ENCODE measurements at places on chromosomes 4 and X.
A peak's percentile ranks its signal among the peaks of the same experiment; 100 is the strongest.

- H3K27me3 ChIP-seq, result no peaks in the 10 kb centered on the region
- H3K27ac ChIP-seq, result no peak overlapping the region
- DNase-seq, result no peak
Observed at GRCh38 chrX:123779908-123780396, 47.1 kb upstream of the THOC2 start.

DNA sequence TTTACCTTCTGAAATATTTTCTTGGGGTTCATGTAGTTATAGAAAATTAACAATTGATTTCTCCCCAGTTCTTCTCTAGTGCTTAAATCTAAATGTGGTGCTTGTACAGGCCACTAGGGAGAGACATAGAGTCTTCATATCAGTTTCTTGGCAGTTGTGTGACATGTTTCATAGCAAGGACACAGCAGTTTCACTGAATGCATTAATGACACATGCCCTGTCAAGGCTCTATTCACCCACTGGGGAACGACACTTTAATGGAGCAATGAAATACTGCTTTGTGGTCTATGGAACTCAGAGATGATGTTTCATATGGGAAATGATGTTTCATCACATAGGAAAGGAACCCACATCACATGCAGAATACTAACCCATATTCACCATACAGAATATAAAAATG is 2.8 kb downstream of the VEGFC start:
- H3K27ac ChIP-seq, result no peak overlapping the region
- peaks cover 8% of the 10 kb centered on the region for H3K4me1 ChIP-seq
- no peak for DNase-seq
- H3K36me3 ChIP-seq, result no peaks in the 10 kb centered on the region
- H3K4me3 ChIP-seq, result no peak overlapping the region

DNA sequence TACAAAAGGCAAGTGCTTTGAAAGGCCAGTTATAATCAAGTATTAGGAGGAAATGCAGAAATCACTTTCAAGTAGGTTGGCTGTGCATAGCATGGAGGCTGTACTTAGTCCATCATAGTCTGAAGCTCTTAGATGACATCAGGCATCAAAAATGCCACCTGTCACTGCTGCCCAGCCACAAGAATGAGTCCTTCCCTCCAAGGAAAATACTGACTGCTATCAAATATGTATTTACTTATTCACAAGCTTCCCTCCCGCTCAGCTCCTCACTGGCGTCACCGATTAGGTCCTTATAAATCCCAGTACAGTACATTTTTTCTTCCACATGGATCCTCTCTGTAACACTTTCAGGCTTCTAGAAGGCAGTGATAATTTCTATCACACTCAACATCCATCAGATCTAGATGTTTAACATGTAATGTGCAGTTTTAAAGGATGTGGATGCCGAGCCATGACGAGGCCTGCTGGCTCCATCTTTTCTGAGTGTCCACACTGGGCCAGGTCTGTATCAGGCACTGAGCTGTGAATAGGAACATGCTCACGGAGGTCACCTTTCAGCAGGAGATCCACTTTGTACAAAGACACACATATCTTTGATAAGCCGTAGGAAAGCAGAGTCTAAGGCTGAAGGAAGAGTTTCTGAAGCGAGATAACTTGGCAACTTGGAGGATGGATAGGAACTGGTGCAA is 121.9 kb downstream of the PALLD start:
- no peak overlapping the region for H3K27ac ChIP-seq
- no peak overlapping the region for H3K4me3 ChIP-seq
- no peaks in the 10 kb centered on the region for H3K4me1 ChIP-seq
- no peaks in the 10 kb centered on the region for H3K27me3 ChIP-seq
- no peaks in the 10 kb centered on the region for H3K36me3 ChIP-seq

- DNase-seq, result no peak
- no peak overlapping the region for H3K4me3 ChIP-seq
- no peaks in the 10 kb centered on the region for H3K36me3 ChIP-seq
- H3K27me3 ChIP-seq, result no peaks in the 10 kb centered on the region
Observed at GRCh38 chr4:40214661-40215418, 18.0 kb downstream of the RHOH start.

DNA sequence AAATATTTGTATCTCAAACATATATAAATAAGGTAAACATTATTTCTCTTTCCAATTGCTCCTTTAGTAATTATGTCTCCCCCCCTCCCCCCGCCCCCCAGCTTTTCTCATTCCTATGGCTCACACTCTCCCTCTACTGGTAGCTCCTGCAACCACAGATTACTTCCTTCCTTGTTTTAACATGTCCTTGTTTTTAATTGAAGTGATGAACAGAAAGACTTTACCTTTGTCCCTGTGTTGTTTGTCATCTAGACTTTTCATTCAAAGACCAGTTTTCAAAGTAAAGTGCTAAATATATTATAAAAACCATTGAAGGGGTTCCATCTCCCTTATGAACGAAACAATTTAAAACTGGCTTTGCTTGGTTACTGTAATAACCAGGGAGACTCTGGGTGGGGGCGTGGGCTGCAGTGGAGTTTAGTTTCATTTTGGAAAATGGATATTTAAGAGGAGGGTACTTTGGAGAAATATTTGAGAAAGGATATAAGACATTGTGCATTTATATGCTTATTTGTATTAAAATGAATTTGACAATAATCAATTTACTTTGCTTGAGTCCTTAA is 352.9 kb downstream of the RAPGEF2 start:
- H3K4me3 ChIP-seq, result no peak overlapping the region
- H3K27ac ChIP-seq, result no peak overlapping the region
- DNase-seq, result peak; percentile 11
- no peaks in the 10 kb centered on the region for H3K4me1 ChIP-seq

GRCh38 chr4:33883111-33883510 is 2361.2 kb downstream of the ARAP2 start:
- DNase-seq, result no peak
- no peaks in the 10 kb centered on the region for H3K36me3 ChIP-seq
- no peak overlapping the region for H3K27ac ChIP-seq
- no peaks in the 10 kb centered on the region for H3K27me3 ChIP-seq

- H3K27ac ChIP-seq, result no peak overlapping the region
- no peak overlapping the region for H3K4me3 ChIP-seq
- no peak for DNase-seq
- no peaks in the 10 kb centered on the region for H3K36me3 ChIP-seq
- no peaks in the 10 kb centered on the region for H3K27me3 ChIP-seq
Observed at GRCh38 chr4:100778431-100778830, 260.6 kb upstream of the EMCN start.

- H3K27me3 ChIP-seq, result no peaks in the 10 kb centered on the region
- H3K4me3 ChIP-seq, result no peak overlapping the region
- no peak overlapping the region for H3K27ac ChIP-seq
- no peaks in the 10 kb centered on the region for H3K4me1 ChIP-seq
- DNase-seq, result no peak
- no peaks in the 10 kb centered on the region for H3K36me3 ChIP-seq
Observed at GRCh38 chr4:29037501-29037900, 1682.7 kb upstream of the PCDH7 start.

DNA sequence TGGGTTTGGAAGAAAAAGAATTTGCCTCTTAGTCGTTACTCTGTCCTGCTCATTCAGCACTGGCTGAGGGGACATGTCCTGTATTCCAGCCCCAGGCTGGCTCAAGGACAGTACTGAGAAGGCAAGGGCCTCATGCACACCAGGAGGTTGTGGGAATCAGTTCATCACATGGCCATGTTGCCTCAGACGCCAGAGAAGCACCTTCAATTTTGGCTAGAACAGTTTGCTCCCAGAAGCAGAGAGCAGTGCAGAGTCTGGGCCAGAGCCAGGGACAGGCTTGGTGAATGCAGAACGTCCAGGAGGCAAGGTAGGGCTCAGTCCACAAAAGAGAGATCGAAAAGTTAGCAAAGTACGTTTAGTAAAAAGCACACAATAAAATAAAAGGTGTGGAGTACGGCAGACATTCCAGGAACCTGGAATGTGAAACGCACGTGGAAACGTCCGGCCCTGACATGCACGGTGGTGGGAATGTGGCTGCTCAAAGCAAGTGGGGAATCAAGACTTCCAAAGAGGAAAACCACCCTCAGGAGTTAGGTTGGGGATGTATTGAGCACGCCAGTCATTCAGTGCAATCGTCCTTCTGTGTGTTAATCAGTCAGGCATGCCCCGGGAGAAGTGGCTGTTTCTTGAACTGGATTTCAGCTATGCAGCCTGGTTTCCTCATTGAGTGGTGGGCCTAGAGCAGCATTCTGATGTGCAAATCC is 1.2 kb upstream of the SLC2A9 start:
- H3K36me3 ChIP-seq, result no peaks in the 10 kb centered on the region
- H3K27me3 ChIP-seq, result no peaks in the 10 kb centered on the region
- H3K27ac ChIP-seq, result no peak overlapping the region
- DNase-seq, result no peak

- no peak for DNase-seq
- H3K4me1 ChIP-seq, result no peaks in the 10 kb centered on the region
- no peak overlapping the region for H3K4me3 ChIP-seq
- no peaks in the 10 kb centered on the region for H3K27me3 ChIP-seq
- no peak overlapping the region for H3K27ac ChIP-seq
Observed at GRCh38 chr4:180521181-180521580, 1722.0 kb upstream of the TENM3 start.

- peaks cover 10% of the 10 kb centered on the region for H3K4me1 ChIP-seq
- H3K4me3 ChIP-seq, result no peak overlapping the region
- H3K27me3 ChIP-seq, result peaks cover 2% of the 10 kb centered on the region
- no peaks in the 10 kb centered on the region for H3K36me3 ChIP-seq
- DNase-seq, result peak; percentile 15
Observed at GRCh38 chrX:76148753-76149152, 24.1 kb upstream of the PBDC1 start.

DNA sequence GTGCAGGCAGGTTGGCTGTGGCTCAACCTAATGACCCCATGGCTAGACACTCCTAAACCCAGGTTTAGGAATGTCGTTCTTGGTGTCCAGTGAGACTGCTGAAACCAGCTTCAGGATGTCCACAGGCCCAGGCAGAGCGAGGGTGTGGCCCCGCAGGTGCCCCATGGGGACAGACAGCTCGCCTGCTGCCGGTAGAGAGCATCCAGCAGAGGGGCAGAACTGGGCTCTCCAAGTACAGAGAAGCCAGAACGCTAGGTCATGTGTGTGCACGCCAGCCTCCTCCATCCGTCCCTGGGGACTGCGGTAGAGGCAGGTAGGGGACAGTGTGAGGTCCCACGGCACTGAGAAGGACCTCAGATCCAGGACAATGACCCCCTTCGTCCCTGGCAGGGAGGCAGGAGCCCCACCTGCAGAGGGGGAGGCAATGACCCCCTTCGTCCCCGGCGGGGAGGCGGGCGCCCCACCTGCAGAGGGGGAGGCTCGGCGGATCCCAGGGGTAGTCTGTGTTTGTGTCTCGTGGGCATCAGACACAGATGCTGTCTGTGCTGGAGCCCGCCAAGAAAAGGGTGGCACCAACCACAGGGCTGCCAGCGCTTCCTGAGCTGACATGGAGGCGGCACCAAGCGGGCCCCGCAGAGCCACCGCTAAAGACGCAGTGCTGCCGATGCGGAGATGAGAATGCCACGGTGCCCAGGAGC is 118.4 kb downstream of the FAM53A start:
- H3K27ac ChIP-seq, result no peak overlapping the region
- no peak for DNase-seq
- H3K4me3 ChIP-seq, result no peak overlapping the region
- H3K27me3 ChIP-seq, result peaks cover 10% of the 10 kb centered on the region
- peaks cover 25% of the 10 kb centered on the region for H3K4me1 ChIP-seq
- H3K36me3 ChIP-seq, result peaks cover 3% of the 10 kb centered on the region

DNA sequence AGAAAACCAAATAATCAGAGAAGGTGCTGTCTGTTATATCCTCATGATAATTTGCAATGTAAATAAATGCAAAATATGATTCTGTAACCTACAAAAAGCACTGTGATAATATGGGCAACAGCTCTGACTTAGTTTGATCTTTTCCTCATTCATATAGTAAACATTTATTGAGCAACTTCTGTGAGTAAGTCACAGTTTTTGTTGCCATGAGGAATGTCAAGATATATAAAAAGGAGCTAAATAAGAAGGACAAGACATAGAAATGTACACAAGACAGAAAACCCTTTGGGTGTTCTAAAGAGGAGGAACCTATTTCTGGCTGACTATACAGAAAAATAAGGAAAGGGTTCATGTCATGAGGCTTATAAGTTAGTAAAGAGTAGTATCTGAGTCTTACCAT is 44.3 kb downstream of the ARSJ start:
- no peak overlapping the region for H3K27ac ChIP-seq
- no peaks in the 10 kb centered on the region for H3K36me3 ChIP-seq
- H3K4me1 ChIP-seq, result no peaks in the 10 kb centered on the region
- DNase-seq, result no peak

- H3K4me1 ChIP-seq, result no peaks in the 10 kb centered on the region
- no peaks in the 10 kb centered on the region for H3K27me3 ChIP-seq
- no peak for DNase-seq
- no peak overlapping the region for H3K4me3 ChIP-seq
- H3K36me3 ChIP-seq, result no peaks in the 10 kb centered on the region
Observed at GRCh38 chrX:147494365-147494764, 417.4 kb upstream of the FMR1 start.

GRCh38 chrX:13265111-13265510 is 54.7 kb downstream of the ATXN3L start:
- no peaks in the 10 kb centered on the region for H3K36me3 ChIP-seq
- no peak overlapping the region for H3K4me3 ChIP-seq
- peaks cover 12% of the 10 kb centered on the region for H3K27me3 ChIP-seq
- no peak overlapping the region for H3K27ac ChIP-seq
- no peak for DNase-seq

- no peaks in the 10 kb centered on the region for H3K27me3 ChIP-seq
- H3K4me1 ChIP-seq, result peaks cover 3% of the 10 kb centered on the region
- peak within 1 kb of the TSS; percentile 58 for H3K4me3 ChIP-seq
- DNase-seq, result peak; percentile 88
- peak within 1 kb of the TSS; percentile 33 for H3K27ac ChIP-seq
Observed at GRCh38 chrX:154804957-154805695, at the start of gene MPP1. TSS of gene MPP1 (minus strand) at chrX:154805485. CDS start at chrX:154805373, 112 bp downstream.

- no peak overlapping the region for H3K4me3 ChIP-seq
- DNase-seq, result no peak
- no peaks in the 10 kb centered on the region for H3K36me3 ChIP-seq
- no peaks in the 10 kb centered on the region for H3K27me3 ChIP-seq
- no peaks in the 10 kb centered on the region for H3K4me1 ChIP-seq
Observed at GRCh38 chr4:106987311-106987710, 48.8 kb downstream of the DKK2 start.

- no peaks in the 10 kb centered on the region for H3K4me1 ChIP-seq
- peaks cover 5% of the 10 kb centered on the region for H3K27me3 ChIP-seq
- no peak overlapping the region for H3K4me3 ChIP-seq
- no peak for DNase-seq
- H3K27ac ChIP-seq, result no peak overlapping the region
Observed at GRCh38 chrX:136477026-136477425, 10.7 kb upstream of the BRS3 start.

- no peak overlapping the region for H3K27ac ChIP-seq
- no peaks in the 10 kb centered on the region for H3K4me1 ChIP-seq
- no peaks in the 10 kb centered on the region for H3K27me3 ChIP-seq
Observed at GRCh38 chr4:22695029-22695428, 2.3 kb downstream of the GBA3 start.

DNA sequence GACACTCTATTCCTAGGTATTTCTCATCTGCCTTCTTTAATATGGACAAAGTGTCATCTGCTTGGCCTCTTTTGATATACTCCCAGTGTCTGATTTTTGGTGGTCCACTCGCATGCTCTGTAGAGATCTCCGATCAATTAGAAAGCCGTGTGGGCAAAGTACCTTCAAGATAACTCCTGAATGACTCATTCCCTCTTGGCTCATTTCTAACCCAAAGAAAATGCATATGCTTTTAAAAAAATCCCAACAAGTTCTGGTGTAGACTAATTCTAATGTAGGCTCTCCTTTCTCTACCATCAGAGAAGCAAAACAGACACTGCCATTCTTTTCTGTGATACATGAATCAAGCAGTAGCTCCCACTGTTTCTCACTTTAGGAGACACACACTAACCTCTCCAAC is 714.9 kb upstream of the ADGRL3 start:
- H3K27me3 ChIP-seq, result no peaks in the 10 kb centered on the region
- no peak for DNase-seq
- H3K4me1 ChIP-seq, result no peaks in the 10 kb centered on the region
- no peaks in the 10 kb centered on the region for H3K36me3 ChIP-seq
- H3K27ac ChIP-seq, result no peak overlapping the region

Measured in spinal cord (tissue), 10 donors.